Fibroblast of the aortic adventitia (primary cell): ENCODE measurements at places on chromosomes 2 and 18. TPM values are rescaled to one million over a fixed set of nuclear protein-coding genes. Genes with fewer than 3 reads are reported as not detected.

Gene CD207
- not detected in 2 replicates for total RNA-seq

DNA sequence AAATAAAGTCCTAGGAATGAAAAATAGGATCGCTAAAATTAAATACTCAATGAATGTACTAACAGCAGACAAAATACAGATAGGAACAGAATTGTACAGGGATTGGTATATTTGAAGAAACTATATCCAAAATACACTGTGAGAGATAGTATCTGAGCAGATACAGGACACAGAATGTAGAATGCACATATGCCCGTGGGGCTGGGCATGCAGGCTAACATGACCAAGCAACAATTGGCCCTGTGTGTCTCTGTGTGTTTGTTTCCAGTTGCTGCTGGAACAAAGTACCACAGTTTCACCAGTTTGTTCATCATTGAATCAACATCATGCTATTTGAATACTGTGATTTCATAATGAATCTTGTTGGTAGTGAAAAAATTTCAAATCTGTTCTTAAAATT, 127.6 kb downstream of the PMAIP1 start:
- DNase-seq = no peak

DNA sequence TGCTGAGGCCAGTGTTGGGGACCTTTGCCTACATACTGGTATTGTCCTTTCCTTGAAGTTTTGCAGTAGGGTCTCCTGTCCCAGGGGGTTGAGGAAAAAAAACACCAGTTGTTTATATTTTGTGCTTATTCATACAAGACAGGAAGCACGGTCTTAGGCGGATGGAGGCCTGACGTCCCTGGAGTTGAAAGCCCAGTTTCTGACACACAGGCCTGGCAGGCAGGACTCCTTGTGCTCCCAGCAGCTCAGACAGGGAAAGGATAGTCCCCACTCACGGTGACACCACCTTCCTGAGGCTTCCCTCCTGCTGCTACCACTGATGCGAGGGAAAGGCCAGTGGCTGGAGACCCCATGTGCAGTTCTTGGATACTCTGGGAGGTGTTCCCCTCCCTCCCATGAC, 15.5 kb upstream of the SP100 start:
- no peak for DNase-seq

GRCh38 chr2:226137201-226137811, 662.3 kb downstream of the IRS1 start:
- peak; percentile 53 for DNase-seq

GRCh38 chr2:37976411-37976810, 51.3 kb downstream of the RMDN2 start:
- no peak for DNase-seq

- DNase-seq = no peak
Measured at GRCh38 chr2:2320486-2321199, 10.4 kb downstream of the MYT1L start.

DNA sequence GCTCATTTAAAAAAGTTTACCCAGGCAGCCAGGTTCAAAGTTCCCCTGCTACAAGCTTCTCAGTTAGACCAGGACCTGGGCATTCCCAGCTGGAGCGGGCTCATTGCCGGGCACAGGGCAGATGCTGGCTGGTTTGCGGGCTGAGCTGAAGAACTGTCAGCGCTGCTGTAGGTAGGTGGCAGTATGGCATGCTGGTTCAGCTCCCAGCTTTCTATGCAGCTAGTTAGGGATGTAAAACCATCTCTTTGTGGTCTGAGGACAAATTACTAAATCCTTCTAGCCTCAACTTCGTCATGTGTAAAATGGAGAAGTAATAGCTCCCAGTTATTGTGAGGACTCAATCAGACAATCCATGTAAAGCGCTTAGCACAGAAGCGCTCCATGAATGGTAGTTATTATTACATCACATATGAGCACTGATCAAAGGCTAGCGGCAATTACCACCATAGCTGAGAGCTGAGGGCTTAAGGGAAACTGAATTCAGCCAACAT, 2.4 kb upstream of the LDLRAD4 start:
- peak; percentile 60 for DNase-seq

GRCh38 chr2:162656516-162656915, 182.1 kb downstream of the KCNH7 start:
- no peak for DNase-seq

GRCh38 chr2:145323512-145323911, 803.6 kb upstream of the ZEB2 start:
- DNase-seq = peak; percentile 14
